ENCODE measurements at places on chromosomes 1 and 21.

DNA sequence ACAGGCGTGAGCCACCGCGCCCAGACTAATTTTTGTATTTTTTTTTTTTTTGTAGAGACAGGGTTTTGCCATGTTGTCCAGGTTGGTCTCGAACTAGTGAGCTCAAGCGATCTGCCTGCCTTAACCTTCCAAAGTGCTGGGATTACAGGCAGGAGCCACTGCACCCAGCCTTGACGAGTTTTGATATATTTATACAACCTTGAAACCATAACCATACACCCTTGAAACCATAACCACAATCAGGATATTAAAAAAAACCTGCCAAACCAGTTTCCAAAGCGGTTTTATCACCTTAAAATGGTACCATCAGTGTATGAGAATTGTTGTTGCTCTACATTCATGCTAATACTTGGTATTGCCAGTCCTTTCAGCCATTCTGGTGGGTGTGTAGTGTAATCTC is 3.7 kb upstream of the PHACTR4 start:
- DNase-seq, result no peak

GRCh38 chr1:25431955-25432719 is 1.4 kb downstream of the MACO1 start:
- DNase-seq, result no peak

DNA sequence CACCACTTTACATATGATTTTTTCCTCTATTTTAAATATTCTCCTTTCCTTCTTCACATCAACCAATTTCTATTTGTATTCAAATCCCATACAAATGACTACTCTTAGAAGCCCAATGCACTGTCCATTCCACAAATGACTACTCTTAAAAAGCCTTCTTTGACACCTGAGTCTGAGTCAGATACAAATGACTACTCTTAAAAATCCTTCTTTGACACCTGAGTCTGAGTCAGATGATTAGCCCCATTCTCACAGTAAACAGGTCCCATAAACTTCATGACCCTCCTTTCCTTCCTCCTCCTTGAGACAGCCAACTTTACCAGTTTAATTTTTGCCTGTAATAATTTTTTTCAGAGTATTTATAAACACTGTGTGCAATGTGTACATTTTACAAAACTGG is 231.3 kb upstream of the USP25 start:
- DNase-seq, result no peak

GRCh38 chr1:214008791-214009422 is 21.1 kb downstream of the PROX1 start:
- DNase-seq, result no peak

GRCh38 chr1:96095849-96096612 is 625.6 kb upstream of the PTBP2 start:
- no peak for DNase-seq

GRCh38 chr1:150683914-150684313 is 13.0 kb downstream of the GOLPH3L start:
- DNase-seq, result no peak

GRCh38 chr1:172670791-172671190 is 11.9 kb downstream of the FASLG start:
- no peak for DNase-seq

DNA sequence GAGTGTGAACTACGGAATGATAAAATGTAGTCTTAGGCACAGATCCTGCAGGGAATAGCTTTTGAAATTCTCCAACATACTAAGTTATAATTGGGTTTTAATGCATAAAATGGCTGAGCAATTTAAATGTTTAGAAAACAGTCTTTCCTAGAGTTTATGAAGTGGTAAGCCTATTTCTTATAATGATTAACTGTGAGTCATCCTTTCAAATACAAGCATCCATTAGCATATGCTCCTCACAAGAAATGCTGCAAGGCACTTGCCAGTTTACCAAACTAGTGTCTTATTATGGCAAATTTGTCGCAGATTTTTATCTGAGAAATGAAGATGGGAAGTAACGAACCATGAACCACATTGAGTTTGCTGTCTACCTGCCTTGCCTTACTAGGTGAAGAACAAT is 101.3 kb upstream of the ESRRG start:
- no peak for DNase-seq

GRCh38 chr21:26127918-26128317 is 42.7 kb downstream of the APP start:
- no peak for DNase-seq

GRCh38 chr1:66940981-66941380 is 16.2 kb downstream of the MIER1 start:
- no peak for DNase-seq

DNA sequence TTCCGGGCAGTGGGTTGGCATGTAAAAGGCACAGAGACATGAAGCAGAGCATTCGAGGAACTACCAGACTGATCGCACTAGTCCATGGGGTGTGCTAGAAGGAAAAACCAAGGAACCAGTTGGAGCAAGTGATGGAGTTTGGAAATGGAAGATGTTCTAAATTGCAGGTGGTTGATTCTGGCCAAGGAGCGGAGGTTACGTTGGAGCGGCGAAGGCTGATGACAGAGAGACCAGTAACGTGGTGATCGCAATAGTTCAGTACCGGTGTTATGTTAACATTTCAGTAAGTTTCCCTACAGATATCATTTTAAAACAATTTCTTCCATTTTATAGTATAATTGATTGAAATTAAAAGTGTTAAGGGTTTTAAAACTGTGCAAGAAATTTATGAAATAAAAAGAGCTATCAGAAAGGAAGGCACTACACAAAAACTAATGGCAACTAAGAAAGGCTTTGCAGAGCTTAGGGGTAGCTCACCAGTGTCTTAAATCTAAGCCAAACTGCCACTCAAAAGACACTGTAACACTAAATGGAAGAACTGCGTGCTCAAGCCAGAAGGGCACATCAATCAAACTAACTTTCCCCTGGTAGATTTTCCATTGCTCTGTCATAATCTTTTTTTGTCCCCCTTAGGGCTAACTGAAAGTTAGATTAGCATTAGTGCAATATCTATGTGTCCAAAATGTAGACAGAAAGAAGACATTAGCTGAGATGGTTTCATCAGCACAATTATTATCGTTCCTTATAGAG is 11.3 kb upstream of the HEATR1 start:
- no peak for DNase-seq

DNA sequence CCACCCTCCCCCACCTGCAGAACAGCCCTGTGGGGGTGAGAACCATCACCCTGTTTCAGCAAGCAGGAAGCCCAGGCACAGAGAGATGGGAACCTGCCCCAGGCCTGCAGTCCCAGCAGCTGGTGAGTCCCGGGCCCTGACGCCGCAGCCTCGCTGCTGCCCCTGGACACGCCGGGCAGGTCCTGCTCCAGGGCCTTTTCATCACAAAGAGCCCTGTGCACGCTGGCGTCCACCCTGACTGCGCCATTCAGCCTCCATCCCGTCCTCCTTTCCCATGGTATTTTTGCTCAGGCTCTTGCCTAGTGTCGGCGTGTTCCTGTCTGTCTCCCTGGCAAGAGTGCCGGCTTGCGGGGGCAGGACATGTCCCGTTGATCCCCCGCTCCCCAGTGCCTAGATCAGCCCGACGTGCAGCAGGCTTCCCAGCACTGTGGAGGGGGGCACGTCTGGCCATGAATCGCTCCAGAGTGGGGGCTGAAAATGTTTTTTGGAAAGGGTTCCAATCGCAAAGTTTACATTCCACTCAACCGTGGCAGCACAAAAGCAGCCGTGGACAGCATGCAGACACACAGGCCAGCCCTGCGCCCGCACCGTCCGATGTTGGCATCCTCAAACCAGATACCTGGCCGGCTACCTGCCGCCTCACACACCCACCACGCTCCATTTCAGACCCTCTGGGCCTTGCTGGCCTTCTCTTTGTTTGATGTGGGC is 6.3 kb upstream of the TTC34 start:
- DNase-seq, result no peak

DNA sequence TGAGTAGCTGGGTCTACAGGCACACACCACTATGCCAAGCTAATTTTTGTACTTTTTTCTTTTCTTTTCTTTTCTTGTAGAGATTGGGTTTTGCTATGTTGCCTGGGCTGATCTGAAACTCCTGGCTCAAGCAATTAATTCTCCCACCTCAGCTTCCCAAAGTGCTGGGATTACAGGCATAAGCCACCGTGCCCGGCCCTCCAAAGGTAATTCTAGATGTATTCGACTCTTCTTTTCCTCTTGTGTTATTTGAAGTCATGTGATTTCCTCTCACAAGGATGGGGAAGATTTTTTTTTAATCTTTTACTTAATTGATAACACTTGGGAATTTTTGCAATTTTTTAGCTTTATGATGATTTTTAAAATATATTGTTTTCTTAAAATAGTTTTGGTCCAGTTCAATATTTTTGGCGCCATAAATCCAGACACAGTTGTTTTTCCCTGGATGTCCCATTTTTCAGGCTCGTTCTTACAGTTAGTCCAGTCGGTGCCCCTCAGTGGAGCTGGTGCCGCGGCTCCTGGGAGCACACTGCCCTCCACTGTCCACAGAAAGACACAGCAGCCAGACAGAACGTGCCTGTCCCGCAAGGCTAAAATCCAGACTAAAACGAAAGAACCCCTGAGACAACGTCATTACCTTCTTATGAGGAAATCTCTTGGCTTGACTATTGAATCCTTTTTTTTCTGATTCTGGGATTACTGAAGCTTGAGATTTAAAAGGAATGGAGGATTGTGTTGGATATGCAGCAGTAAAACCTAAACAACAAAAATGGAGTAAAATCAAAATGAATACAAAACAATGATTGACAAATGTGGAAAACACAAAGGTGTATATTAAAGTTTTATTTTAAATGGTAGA is 22.4 kb downstream of the STPG1 start:
- peak; percentile 32 for DNase-seq

DNA sequence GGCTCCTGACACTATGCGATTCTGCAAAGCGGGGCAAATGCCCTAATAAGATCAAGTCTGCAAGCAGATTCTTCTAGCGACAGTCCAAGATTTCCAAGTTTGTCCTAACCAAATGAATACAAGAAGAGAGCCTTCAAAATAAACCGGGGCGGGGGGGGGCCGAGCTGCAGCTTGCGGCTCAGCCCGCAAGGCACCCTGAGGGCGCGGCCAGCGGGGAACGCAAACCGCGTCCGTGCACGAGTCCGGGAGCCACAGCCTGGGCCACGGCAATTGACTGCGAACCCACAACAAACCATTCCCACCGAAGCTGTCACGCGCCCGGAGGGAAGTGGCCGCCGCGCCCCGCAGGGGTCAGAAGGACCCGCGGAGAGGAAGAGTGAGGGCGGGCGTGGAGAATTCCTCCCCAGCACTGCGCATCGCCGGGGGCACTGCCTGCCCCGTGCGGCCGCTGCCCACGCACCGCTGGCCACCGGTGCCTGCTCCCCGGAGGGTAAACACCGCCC is 687 bp downstream of the TGFBR3 start:
- DNase-seq, result no peak

DNA sequence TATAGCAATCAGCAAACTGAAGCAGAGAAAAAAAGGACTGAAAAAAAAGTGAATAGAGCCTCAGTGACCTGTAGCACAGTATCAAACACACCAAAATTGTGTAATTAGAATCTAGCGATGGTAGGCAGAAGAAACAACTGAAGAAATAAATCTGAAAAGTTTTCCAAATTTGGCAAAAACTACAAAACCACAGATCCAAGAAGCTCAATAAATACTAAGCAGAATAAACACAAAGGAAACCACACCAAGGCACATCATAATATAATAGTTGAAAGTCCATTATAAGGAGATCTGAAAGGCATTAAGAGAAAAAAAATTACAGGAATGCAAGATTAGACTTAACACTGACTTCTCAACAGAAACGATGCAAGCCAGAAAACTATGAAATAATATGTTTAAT is 7.1 kb upstream of the IL12RB2 start:
- DNase-seq, result no peak

DNA sequence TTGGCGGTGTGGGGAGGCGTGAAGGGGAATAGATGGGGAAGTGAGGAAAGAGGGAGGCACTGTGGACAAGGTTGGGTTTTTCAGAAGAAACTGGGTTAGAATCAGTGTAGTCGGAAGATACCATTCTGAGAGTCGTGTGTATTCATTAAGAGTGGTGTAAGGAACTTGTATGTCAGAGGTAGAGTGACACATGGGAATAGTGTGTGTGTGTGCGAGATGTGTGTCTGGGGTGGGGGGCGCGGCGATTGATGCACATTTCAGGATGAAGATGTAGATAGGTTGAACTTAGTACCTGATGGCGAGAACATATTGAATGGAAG is 878 bp downstream of the SMG7 start:
- DNase-seq, result no peak

- no peak for DNase-seq
Measured at GRCh38 chr1:24463776-24464735, 38.6 kb upstream of the RCAN3 start.

GRCh38 chr1:173293756-173294155 is 86.6 kb upstream of the TNFSF4 start:
- DNase-seq, result no peak

DNA sequence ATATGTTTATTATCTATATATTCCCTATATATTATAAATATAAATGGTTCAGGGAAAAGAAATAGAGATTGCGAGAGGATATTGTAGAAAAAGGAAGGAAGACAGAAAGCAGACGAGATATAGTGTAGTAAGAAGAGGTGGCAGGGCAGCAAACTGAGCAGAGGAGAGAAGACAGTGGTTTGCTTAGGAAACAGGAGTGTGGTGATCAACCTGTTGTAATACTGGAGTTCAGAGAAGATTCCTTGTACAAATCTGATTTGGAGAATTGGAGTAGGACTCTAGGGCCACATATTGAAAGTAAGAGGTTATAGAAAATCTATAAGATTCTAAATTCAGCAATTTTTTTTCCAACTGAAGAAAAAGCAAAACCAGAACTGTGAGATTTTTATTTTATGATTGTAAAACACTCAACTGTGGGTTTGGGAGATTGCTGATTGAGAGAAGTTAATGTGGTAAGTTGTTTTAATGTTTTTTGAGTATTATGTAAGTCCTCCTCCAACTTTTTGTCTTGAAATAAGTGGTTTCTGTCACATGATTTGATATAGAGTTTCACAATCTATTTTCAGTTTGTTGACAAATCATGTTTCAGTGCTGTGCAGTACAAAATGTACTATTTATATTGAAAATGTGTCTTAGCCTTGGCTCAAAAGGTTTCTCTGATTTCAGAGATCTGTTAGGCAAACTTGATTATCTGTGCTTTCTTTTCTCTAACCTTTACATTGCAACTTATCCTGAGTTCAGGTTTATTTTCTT is 9.6 kb upstream of the AMY2B start:
- DNase-seq, result no peak

DNA sequence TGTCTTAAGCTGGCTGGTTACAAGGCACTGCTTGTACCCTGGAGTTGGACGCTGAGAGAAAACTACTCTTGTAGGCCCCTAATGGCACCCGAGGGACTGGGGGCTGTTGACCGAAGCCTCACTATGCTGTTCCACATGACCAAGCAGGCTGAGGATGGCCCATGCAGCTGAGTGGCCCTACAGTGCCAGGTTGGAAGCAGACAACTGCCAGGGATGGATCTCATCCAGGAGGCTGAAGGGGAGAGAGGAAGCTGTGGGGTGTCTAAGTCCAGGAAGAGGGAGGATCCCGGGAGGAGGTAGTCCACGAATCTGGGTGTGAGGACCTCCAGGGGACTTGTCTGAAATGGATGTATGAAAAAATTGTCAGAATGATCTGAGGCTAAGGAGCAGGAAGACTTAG is 45.8 kb downstream of the FOXD2 start:
- DNase-seq, result no peak

- DNase-seq, result no peak
Measured at GRCh38 chr1:188735567-188735966, 1742.1 kb downstream of the BRINP3 start.
